Activated CD4-positive, alpha-beta T cell treated with anti-CD3 and anti-CD28 coated beads for 24 hours (primary cell): ENCODE measurements at places on chromosomes 5 and 9.

GRCh38 chr5:168163966-168164365, 127.5 kb upstream of the WWC1 start:
- no peak for DNase-seq

DNA sequence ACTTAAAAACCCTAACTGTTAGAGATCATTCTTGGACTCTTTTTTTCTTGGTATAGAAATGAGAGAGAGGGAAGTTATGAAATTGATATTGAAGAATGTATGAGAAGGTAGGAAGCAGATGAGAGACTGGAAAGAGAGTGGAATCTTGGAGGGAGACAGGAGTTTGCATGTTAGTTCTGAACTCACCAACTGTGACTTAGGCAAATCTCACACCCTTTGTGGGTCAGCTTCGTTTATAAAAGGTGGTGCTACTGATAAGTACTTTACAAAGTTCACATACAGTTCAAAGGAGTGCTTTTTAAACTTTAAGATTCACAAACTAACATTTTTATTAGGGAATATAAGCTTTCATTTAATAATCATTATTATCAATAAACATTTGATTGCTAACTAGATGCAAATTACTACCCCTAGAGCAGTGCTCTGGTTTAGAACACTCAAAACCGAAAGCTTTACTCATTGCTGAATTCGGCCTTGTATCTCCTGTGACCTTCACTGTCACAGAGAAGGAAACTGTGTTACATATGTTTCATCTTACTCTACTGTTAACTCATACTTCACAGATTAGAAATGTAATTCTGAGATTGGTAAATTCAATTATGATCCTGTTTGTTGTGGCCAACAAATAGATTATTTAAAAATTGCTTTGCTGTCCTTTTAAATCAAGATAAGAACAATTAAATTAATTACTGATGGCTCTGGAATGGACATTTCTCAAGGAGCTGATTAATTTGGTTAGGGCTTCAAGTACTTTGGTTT, 143.2 kb downstream of the RMI1 start:
- no peak for DNase-seq

DNA sequence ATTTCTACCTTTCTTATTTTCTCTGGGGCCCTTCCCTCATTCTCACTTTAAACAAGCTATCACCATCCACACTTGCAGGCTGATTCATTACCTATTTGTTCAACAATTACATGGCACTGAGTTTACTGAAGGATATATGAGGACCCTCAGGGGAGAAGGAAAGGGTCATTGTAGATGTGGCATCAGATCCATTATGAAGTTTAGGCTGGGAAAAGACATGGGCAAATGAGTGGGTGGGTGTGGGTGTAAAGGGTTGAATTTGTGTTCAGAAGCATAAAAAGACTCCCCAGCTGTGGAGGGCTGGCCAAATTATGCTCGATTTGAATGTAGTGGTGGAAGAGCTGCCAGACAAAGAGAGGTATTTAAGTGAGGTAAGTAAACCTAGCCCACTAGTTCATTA, 55.9 kb upstream of the MTAP start:
- DNase-seq: no peak

DNA sequence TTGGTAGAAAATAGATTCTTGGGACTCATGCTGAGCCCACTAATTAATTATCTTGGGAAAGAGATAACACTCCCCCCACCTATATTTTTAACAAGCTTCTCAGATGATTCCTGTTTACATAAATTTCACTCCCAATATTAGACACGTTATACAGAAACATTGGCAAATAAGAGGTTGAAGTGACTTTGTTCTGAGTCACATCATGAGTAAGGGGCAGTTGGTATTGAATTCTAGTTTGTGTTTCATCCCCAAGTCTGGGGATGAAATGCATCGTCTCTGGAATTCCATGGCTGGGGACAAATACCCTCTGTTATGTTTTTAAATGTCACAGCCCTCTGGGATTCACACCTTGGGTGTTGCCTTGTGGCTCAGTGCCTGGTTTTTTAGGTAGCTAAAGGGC, 41.0 kb downstream of the BASP1 start:
- no peak for DNase-seq

GRCh38 chr5:124034083-124034700, 522.2 kb downstream of the CSNK1G3 start:
- no peak for DNase-seq

- DNase-seq: no peak
Measured at GRCh38 chr5:158007336-158007735, 148.4 kb upstream of the CLINT1 start.

GRCh38 chr9:137606005-137606621, 627 bp downstream of the ARRDC1 start:
- DNase-seq: no peak
